Osteocyte (in vitro differentiated cells): ENCODE measurements at places on chromosomes 7 and 10. TPM values are rescaled to one million over a fixed set of nuclear protein-coding genes. Genes with fewer than 3 reads are reported as not detected.

DNA sequence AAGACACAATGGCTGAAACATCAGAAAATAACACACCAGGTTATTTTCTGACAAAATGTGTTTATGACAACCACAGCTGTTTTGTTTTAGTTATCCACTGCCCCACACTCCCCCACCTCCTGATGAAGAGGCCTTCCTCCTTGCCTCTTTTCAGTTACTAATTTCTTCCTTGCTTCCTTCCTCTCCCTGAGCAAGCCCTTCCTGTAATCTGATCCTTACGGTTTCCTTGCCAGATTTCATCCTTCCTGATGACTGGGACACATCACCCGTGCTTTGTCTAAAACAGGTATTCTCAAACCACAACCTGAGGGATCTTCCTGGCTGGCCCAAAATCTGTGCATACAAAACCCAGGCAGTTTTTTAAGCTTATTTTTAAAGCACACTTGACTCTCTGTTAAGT is 39.4 kb downstream of the CHST15 start:
- no peak overlapping the region for H3K4me3 ChIP-seq
- H3K36me3 ChIP-seq: peaks cover 10% of the 10 kb centered on the region
- H3K27me3 ChIP-seq: no peaks in the 10 kb centered on the region
- H3K27ac ChIP-seq: no peak overlapping the region

DNA sequence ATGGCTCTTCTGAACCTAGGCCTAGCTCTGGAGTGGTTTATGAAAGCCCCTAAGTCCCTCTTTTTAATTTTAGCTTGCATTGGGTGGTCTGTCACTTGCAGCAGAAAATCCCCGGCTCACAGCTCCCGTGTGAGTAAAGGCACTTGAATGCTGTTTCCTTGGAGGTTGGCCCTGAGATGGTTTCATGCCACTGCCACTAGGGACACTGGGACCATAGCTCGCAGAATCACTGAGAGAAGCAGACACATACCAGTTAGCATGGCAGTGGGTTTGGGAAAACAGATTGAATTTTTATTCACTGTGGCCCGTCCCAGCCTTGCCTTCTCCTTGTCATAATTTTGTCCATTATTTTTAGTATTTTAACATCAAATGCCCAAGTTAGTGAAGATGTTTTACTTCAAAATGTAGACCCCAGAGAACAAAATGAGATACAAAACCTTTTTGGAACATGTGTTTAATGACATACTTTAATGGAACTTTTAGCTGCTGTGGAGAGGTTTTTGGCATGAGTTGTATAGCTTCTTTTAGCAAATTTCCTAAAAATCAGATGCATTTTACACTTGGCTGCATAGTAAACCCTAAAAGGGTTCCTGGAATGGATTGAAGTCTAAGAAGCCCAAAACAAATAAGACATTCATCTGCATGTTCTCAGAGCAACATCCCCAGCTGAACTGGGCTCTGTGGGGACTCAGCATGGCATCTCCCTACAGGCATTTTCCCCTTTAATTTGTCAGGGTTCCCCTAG is 259.7 kb upstream of the PITRM1 start:
- no peak overlapping the region for H3K27ac ChIP-seq
- H3K4me3 ChIP-seq: no peak overlapping the region
- no peaks in the 10 kb centered on the region for H3K27me3 ChIP-seq
- DNase-seq: peak; percentile 36
- no peaks in the 10 kb centered on the region for H3K36me3 ChIP-seq

GRCh38 chr10:95327367-95327766 is 36.6 kb upstream of the PDLIM1 start:
- H3K27me3 ChIP-seq: peaks cover 24% of the 10 kb centered on the region
- DNase-seq: no peak
- no peaks in the 10 kb centered on the region for H3K36me3 ChIP-seq
- no peak overlapping the region for H3K27ac ChIP-seq
- H3K4me3 ChIP-seq: no peak overlapping the region

- DNase-seq: no peak
- no peaks in the 10 kb centered on the region for H3K27me3 ChIP-seq
- no peaks in the 10 kb centered on the region for H3K36me3 ChIP-seq
- no peak overlapping the region for H3K27ac ChIP-seq
Observed at GRCh38 chr7:44971902-44972441, 6.8 kb downstream of the MYO1G start.

- H3K4me1 ChIP-seq: peaks cover 7% of the 10 kb centered on the region
- DNase-seq: no peak
- no peak overlapping the region for H3K4me3 ChIP-seq
- no peaks in the 10 kb centered on the region for H3K27me3 ChIP-seq
Observed at GRCh38 chr7:151351967-151352366, 10.4 kb downstream of the NUB1 start.

Gene PPP1R17
- total RNA-seq: not detected in 2 replicates

GRCh38 chr7:75055155-75055554 is 18.4 kb downstream of the RCC1L start:
- H3K36me3 ChIP-seq: peaks cover 42% of the 10 kb centered on the region
- no peaks in the 10 kb centered on the region for H3K27me3 ChIP-seq
- peak overlapping the region; percentile 52 for H3K27ac ChIP-seq
- no peak overlapping the region for H3K4me3 ChIP-seq
- peaks cover 2% of the 10 kb centered on the region for H3K4me1 ChIP-seq

Gene SPDYE16
- total RNA-seq: not detected in 2 replicates

Gene AKR1D1
- not detected in 2 replicates for total RNA-seq

Gene WDR37
- total RNA-seq: 13.6 and 15.3 TPM in 2 replicates

DNA sequence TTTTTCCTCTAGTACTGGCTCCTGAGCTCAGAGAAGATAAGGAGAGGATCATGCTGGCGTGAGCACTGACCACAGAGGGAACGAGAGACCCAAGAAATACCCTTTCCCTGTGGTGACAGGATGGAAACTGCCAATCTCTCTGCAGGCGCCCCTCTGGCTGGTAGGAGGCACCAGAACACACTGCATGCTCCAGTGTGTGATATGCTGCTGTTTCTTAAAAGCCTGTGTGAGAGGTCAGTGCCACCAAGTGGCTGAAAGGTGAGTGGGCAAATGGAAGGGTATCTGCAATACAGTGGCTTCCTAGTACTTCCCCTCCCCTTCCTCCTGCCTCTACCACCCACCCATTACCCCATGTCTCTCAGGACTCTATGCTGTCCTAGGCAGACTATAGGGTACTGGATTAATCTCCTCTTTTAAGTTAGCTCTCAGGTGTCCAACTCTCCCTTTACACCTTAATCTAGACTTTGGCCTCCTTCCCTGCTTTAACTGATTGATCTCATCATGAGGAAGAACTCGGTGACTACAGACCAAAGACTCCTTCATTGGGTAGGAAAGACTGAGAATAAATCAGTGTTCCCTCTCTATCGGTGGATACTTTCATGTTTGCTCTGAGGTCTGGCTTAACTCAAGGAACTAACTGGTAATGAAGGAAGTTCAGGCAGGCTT is 283.6 kb downstream of the ADRA2A start:
- no peaks in the 10 kb centered on the region for H3K36me3 ChIP-seq
- no peak overlapping the region for H3K27ac ChIP-seq
- H3K27me3 ChIP-seq: peaks cover 21% of the 10 kb centered on the region
- no peak overlapping the region for H3K4me3 ChIP-seq
- DNase-seq: no peak

DNA sequence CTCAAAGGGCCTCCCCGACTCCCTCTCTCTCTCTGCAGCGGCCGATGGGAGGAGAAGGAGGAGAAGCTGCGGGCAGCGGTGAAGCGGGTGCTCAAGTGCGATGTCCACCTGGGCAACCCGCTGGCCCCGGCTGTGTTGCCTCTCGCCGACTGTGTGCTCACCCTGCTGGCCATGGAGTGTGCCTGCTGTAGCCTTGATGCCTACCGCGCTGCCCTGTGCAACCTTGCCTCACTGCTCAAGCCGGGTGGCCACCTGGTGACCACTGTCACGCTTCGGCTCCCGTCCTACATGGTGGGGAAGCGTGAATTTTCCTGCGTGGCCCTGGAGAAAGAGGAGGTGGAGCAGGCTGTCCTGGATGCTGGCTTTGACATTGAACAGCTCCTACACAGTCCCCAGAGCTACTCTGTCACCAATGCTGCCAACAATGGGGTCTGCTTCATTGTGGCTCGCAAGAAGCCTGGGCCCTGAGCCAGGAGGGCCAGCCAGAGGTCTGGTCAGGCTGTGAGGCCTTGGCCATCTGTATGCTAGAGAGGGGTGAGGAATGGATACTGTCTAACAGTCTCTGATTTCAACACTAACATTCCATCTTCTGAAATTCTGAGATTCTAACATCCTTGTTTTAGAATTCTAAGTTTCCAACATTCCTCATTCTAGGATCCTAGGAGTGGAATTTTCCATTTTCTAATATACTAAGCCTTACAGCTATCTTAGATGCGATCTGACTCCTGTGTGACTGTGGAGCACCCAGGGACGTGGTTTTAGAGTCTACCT is 3.6 kb downstream of the INMT start:
- DNase-seq: no peak
- peaks cover 19% of the 10 kb centered on the region for H3K27me3 ChIP-seq
- H3K4me3 ChIP-seq: no peak overlapping the region
- H3K4me1 ChIP-seq: peaks cover 43% of the 10 kb centered on the region

Gene ACSM6
- total RNA-seq: not detected in 2 replicates

- peaks cover 11% of the 10 kb centered on the region for H3K4me1 ChIP-seq
- peak; percentile 56 for DNase-seq
- H3K27ac ChIP-seq: no peak overlapping the region
- H3K4me3 ChIP-seq: no peak overlapping the region
- H3K36me3 ChIP-seq: no peaks in the 10 kb centered on the region
Observed at GRCh38 chr10:44312401-44312800, 72.5 kb downstream of the CXCL12 start.

Gene UCMA
- not detected in 2 replicates for total RNA-seq

DNA sequence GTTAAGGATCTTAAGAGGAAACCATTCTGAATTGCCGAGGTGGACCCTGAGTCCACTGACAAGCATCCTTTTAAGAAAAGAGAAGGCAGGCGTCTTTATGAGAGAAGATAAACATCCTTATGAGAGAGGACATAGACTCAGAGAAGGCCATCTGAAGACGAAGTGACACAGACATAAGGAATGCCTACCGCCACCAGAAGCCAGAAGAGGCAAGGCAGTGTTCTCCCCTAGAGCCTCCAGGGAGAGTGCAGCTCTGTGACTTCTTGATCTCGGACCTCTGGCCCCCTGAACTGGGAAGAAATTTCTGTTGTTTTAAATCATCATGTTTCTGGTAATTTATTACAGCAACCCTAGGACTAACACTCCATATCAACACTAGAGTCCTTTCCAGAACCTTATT is 25.2 kb upstream of the ING3 start:
- H3K27me3 ChIP-seq: no peaks in the 10 kb centered on the region
- no peaks in the 10 kb centered on the region for H3K4me1 ChIP-seq
- no peak overlapping the region for H3K4me3 ChIP-seq

- H3K36me3 ChIP-seq: no peaks in the 10 kb centered on the region
- H3K27ac ChIP-seq: no peak within 1 kb of the TSS
- DNase-seq: peak; percentile 89
- peak within 1 kb of the TSS; percentile 61 for H3K4me3 ChIP-seq
- H3K27me3 ChIP-seq: peaks cover 32% of the 10 kb centered on the region
- H3K4me1 ChIP-seq: no peaks in the 10 kb centered on the region
Observed at GRCh38 chr10:69629897-69630650, at the start of gene FAM241B. FAM241B (plus strand) TSS chr10:69630247; CDS start chr10:69631744, 1,497 bp downstream.

GRCh38 chr7:74612015-74612829 is 45.3 kb upstream of the GTF2I start:
- no peak for DNase-seq
- H3K27me3 ChIP-seq: no peaks in the 10 kb centered on the region
- H3K4me3 ChIP-seq: no peak overlapping the region
- peak overlapping the region; percentile 83 for H3K27ac ChIP-seq
- H3K36me3 ChIP-seq: no peaks in the 10 kb centered on the region

GRCh38 chr7:873367-874002 is 2.9 kb upstream of the GET4 start:
- no peaks in the 10 kb centered on the region for H3K27me3 ChIP-seq
- peaks cover 28% of the 10 kb centered on the region for H3K36me3 ChIP-seq
- peak; percentile 91 for DNase-seq
- H3K4me1 ChIP-seq: peaks cover 11% of the 10 kb centered on the region
- H3K27ac ChIP-seq: peak overlapping the region; percentile 47
- no peak overlapping the region for H3K4me3 ChIP-seq

- no peak overlapping the region for H3K27ac ChIP-seq
- no peak for DNase-seq
- no peak overlapping the region for H3K4me3 ChIP-seq
- no peaks in the 10 kb centered on the region for H3K27me3 ChIP-seq
Observed at GRCh38 chr7:130303982-130304381, 11.0 kb downstream of the CPA4 start.

- H3K27me3 ChIP-seq: peaks cover 11% of the 10 kb centered on the region
- DNase-seq: no peak
- no peak overlapping the region for H3K4me3 ChIP-seq
- no peak overlapping the region for H3K27ac ChIP-seq
- H3K4me1 ChIP-seq: peaks cover 1% of the 10 kb centered on the region
- H3K36me3 ChIP-seq: no peaks in the 10 kb centered on the region
Observed at GRCh38 chr10:60629332-60629731, 148.9 kb upstream of the CDK1 start.

- H3K27ac ChIP-seq: no peak overlapping the region
- H3K36me3 ChIP-seq: no peaks in the 10 kb centered on the region
- H3K4me1 ChIP-seq: no peaks in the 10 kb centered on the region
- H3K27me3 ChIP-seq: no peaks in the 10 kb centered on the region
Observed at GRCh38 chr10:49167425-49168170, 20.6 kb downstream of the TMEM273 start.
